KBM-7 (cell line): ENCODE measurements at places on chromosomes 2 and 18.

DNA sequence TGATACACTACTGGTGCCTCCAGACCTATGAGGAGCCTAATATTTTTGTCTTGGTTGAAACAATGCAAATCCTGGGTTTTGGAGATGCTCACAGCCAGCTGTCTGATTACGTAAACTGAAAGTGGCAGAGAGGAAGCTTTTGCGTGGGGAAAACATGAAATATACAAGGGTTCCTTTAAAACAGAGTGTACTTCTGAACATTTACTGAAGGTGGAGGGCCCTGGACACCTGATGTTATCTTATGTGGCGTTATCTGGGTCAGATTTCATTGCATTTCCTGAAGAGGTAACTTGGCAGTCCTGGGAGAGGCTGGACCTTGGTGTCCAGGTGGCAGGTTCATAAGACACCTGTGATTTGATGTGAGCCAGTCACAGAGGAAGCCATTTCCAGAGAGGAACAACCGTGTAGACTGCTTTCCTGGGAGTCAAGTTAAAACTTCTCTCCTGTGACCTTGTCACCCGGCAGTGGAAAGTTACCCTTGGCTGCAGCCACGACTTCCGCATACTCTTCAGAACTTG lies 105.0 kb downstream of the NEDD4L start:
- no peak for DNase-seq

DNA sequence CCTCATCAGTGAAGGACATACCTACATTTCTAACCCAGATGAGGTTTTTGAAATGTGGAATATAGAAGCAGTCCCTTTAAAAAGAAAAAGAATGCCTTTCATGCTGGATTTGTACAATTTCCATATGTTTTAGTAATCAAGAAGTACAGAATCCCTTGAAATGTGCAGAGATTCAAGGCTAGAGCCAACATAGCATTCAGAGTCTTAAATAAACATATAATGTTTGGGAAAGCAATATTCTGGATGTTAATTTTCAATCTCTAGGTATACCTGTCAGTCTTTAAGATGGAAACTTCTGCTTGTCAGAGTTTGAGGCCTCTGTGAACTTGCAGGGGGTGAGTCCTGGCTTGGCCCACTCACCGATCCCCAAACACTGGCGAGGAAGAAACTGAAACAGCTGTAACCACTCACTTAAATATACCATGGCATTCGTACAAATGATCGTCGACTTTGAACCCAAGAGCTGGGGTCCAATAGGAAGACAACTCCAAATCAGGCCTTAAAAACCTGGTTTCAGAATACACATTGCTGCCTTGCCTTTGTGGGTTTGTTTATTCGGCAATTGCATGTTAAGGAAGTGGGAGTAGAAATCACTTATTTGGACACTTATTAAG lies 132.8 kb upstream of the NCK2 start:
- DNase-seq: no peak

DNA sequence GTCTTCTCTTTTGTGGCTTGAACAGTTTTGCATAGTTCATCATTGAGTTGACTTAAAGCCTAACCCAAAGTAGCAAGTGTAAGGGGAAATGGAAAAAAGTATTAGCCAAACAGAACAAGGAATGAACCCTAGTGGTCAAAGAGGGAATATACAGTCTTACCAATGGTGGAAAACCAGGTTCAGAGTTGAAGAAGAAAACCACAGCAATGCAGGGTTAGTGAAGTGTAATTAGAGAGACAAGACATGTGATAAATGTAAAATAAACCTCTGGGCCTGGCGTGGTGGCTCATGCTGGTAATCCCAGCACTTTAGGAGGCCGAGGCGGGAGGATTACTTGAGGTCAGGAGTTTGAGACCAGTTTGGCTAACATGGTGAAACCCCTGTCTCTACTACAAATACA lies 2.4 kb downstream of the TTN start:
- DNase-seq: peak; percentile 38

DNA sequence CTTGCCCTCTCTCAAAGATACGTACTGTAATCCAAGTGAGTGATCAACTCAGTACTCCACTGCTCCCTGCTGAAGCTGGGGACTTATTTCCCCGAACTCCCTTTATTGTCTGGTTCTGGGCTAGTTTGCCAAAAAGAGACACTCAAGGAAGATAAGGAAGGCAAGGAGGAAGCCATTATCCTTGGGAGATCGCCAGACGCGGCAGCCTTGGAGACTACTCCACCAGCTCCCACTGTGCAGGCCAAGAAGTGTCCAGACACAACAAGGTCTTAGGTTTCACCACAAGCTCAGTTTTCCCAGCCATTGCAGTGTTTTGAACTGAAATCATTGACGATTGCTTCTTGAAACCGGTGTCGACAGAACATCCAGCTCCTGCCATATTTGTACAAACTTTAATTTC lies 439.6 kb upstream of the UBE2E3 start:
- DNase-seq: no peak

DNA sequence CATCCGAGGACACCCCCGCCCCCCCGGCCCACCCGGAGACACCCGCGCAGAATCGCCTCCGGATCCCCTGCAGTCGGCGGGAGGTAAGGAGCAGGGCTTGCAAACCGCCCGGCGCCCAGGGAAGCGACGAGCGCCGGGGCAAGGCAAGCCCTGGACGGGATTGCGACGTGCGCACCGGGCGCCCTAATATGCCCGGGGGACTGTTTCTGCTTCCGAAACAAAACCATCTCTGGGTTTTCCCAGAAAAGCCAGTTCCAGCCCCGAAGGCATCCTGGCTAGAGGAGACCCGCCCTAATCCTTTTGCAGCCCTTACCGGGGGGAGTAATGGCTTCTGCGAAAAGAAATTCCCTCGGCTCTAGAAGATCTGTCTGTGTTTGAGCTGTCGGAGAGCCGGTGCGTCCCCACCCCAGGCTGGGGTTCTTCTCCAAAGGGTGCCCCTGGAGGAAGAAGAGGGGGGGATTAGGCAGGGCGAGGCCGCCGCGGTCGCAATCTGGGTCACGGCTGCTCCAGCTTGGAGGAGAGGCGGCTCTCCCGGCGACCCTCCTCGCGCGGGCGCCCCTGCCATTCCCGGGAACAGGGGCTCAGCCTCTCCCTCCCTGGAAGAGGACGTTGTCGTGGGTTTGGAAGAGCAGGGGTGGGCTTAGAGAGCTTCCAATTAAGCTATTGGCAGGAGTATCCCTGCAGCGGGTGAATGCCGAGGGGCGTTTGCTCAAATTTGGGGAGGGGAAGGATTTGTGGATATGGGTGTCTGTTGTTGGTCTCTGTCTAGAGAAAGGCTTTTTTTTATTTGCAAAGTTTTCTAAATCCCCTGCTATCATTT lies 521 bp downstream of the MYCN start:
- peak; percentile 26 for DNase-seq
